ENCODE measurements at places on chromosomes 16 and 17. TPM values are rescaled to one million over a fixed set of nuclear protein-coding genes. Genes with fewer than 3 reads are reported as not detected.
A peak's percentile ranks its signal among the peaks of the same experiment; 100 is the strongest.

GRCh38 chr17:63955232-63955631 lies 17.5 kb downstream of the SCN4A start:
- H3K27me3 ChIP-seq = no peaks in the 10 kb centered on the region
- H3K4me1 ChIP-seq = no peaks in the 10 kb centered on the region
- H3K27ac ChIP-seq = no peak overlapping the region
- H3K36me3 ChIP-seq = no peaks in the 10 kb centered on the region
- no peak for DNase-seq

DNA sequence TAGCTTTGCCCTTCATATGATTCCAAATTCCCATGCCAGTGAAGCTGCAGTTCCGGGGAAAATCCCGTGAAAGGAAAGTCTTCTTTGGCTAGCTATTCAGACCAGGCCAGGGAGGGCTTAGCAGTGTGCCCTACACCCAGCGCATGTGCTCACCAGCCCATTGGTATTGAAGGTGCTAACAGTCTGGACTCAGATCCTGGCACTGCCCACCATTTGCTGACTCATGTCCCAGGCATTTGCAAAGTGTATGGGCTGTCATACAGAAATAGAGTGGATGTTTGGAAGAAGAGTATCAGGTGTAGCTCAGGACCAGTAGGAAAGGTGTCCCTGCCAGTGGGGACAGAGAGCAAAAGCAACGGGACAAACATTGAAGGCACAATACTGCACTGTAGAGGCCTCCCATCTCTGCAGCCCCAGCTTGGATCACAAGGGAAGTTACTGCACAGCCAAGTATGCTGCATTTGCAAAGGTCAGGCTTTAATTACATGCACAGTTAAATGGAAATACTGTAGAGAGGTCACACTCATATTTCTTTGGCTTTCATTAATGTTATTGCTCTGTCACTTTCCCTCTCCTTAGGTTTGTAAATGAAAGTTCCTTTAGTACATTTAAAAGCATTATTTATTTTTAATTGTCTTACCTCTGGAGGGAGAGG lies 220.0 kb downstream of the IRX3 start:
- H3K36me3 ChIP-seq = peaks cover 2% of the 10 kb centered on the region
- no peak overlapping the region for H3K4me3 ChIP-seq
- DNase-seq = no peak
- H3K27ac ChIP-seq = no peak overlapping the region
- no peaks in the 10 kb centered on the region for H3K4me1 ChIP-seq

DNA sequence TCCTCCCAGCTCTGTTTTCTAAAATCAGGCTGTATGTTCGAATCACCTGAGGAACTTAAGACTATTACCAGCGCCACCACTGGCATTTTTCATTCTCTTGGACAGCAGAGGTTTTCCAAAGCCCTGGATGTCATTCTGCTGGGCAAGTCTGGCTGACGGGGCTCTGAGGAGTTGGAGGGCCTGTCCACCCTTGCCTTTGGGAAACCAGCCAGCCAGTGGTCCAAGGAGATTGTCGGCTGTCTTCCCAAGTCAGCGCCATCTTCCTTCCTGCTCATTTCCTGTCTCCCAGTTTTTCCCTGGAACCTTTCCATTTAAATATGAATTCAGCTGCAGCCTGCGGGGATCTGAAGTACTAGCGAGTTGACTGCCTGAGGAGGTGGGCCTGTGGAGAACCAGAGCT lies 258.3 kb downstream of the PRKCA start:
- H3K4me3 ChIP-seq = no peak overlapping the region
- H3K27ac ChIP-seq = no peak overlapping the region
- no peaks in the 10 kb centered on the region for H3K4me1 ChIP-seq
- H3K36me3 ChIP-seq = no peaks in the 10 kb centered on the region
- H3K27me3 ChIP-seq = no peaks in the 10 kb centered on the region
- no peak for DNase-seq

GRCh38 chr17:65001409-65002045 lies 55.0 kb downstream of the GNA13 start:
- H3K27me3 ChIP-seq = no peaks in the 10 kb centered on the region
- no peaks in the 10 kb centered on the region for H3K4me1 ChIP-seq
- H3K4me3 ChIP-seq = no peak overlapping the region
- DNase-seq = no peak
- H3K36me3 ChIP-seq = no peaks in the 10 kb centered on the region

GRCh38 chr17:64261417-64262145 lies 1.5 kb downstream of the TEX2 start:
- H3K4me3 ChIP-seq = peak overlapping the region; percentile 11
- H3K27ac ChIP-seq = no peak overlapping the region
- H3K4me1 ChIP-seq = peaks cover 3% of the 10 kb centered on the region
- DNase-seq = no peak
- H3K36me3 ChIP-seq = no peaks in the 10 kb centered on the region

KRT36 gene
- not detected for total RNA-seq

SCIMP gene
- total RNA-seq = 5.8 TPM

FTO gene
- 97.7 TPM for total RNA-seq

TMEM92 gene
- 0.94 TPM for total RNA-seq
